ENCODE measurements at places on chromosomes 4 and X.

DNA sequence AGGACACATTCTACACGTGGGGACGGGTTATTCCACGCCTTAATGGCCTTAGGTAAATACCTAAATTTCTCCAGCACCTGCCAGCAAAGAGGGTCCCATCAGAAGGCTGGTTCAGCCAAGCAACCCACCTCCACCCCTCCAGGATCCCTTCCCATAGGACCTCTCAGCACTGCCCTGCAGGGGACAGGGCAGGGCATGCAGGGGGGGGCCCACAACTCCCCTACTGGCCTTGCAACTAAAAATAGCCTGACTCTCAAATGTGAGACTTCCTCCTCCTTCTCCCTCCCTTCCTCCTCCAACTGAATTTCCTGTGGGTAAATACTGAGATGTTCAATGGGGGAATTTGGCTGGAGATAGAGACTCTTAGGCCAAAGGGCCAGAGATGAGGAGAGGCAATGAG, 6.3 kb downstream of the LAS1L start:
- no peak for DNase-seq

GRCh38 chr4:43564591-43564990, 672.1 kb downstream of the GRXCR1 start:
- no peak for DNase-seq

DNA sequence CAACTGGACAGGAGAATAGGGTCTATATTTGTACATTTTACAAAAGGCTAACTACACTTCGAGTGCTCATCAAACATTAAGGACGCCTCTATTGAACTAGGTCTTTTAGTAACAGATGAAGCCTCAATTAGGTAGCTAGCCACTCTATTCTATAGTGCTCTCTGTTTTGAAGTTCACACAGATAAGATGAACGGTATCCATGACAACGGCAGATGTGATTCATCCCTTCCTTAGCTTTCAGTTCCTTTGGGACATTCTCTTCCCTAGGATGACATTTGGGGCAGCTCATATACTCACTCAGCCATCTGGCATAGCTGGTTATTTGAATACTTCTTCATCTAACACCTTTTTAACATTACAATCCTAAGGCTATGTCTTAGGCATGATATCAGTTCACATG, 62.4 kb upstream of the WDFY3 start:
- no peak for DNase-seq

GRCh38 chr4:8307714-8308113, 38.2 kb downstream of the HTRA3 start:
- DNase-seq, result peak; percentile 17

GRCh38 chr4:168612450-168613135, 115.7 kb downstream of the PALLD start:
- no peak for DNase-seq

GRCh38 chr4:83259586-83259985, 25.0 kb downstream of the COQ2 start:
- no peak for DNase-seq

DNA sequence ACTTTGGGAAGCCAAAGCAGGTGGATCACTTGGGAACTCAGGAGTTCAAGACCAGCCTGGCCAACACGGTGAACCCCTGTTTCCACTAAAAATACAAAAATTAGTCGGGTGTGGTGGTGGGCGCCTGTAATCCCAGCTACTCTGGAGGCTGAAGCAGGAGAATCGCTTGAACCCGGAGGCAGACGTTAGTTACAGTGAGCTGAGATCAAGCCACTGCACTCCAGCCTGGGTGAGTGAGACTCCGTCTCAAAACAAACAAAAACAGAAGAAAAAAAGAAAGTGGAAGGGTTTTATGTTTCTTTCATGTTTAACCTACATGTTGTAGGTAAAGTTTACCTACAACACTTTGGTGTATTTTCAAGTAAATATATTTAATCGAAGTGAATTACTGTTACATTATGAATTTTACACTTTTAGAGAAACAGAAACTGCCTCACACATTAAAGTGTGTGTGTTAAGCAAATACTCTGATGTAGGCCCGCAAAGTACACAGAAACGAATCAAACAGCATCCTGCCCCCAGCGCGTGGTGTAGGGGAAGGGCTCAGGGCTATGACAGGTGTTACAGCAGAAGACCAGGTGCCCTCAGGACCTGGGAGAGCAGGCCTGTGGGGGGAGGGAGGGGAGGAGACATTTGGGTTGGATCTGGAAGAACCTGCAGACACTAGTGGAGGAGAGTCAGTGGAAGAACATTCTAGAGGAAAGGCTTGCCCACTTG, 39.0 kb downstream of the PTTG2 start:
- DNase-seq, result no peak

- no peak for DNase-seq
These were observed 158.4 kb downstream of the CHIC2 start for GRCh38 chr4:53905941-53906377.

DNA sequence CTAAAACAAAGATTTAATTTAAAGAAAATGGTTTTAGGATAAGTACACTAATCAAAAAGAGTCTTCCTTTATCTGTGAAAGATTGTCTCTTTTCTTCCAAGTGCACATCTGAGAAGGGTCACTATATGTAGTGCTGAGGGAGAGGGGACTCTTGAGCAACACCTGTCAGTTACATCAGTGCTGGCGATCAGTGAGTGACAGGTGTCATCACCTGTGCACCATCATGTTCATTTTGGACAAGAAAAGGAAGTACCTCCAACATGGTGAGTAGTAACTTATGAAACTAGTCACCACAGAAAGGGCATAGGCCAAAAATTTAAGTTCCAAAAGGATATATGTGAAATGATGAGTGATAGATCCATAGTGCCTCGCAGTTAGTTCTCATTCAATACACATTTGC, 55.7 kb downstream of the MCUB start:
- no peak for DNase-seq

- no peak for DNase-seq
These were observed 377.7 kb downstream of the FBXW7 start for GRCh38 chr4:152158225-152158624.

GRCh38 chr4:183861426-183861825, 43.7 kb upstream of the STOX2 start:
- DNase-seq, result no peak

GRCh38 chr4:83125738-83126141, 11.2 kb upstream of the PLAC8 start:
- DNase-seq, result no peak

GRCh38 chrX:13968198-13968597, 61.5 kb downstream of the GEMIN8 start:
- DNase-seq, result no peak

GRCh38 chr4:116055857-116056827, 942.7 kb upstream of the NDST4 start:
- DNase-seq, result no peak

GRCh38 chr4:164396439-164396838, 357.5 kb upstream of the SMIM31 start:
- no peak for DNase-seq

- no peak for DNase-seq
These were observed 38.0 kb downstream of the TRIM2 start for GRCh38 chr4:153241970-153242838.

All from aorta (tissue), 5 donors.